Stimulated activated CD8-positive, alpha-beta memory T cell treated with anti-CD3 and anti-CD28 coated beads, Interleukin-15, amount 100 ng/mL, for 48 hours (primary cell): ENCODE measurements at places on chromosomes 6 and 20.

- no peak for DNase-seq
These were observed 92.1 kb downstream of the SYNJ2 start for GRCh38 chr6:158073776-158074175.

DNA sequence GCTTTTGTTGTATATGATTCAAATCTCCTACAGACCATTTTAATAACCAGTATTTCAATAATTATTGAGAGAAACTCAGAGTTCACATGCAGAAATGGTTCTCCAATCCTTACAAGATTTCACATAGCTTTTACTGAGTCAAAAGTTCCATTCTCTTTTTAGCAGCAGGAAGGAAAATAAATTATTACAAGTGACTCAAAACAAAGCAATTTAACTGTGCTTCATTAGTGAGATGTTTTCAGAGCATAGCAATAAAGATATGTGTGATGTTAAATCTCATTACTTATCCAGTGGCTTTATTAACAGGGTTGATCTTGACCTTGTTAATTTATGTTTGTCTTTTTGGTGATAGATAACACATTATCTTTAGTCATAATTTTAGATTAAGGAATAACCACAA is 22.0 kb downstream of the KIF13A start:
- DNase-seq: no peak

DNA sequence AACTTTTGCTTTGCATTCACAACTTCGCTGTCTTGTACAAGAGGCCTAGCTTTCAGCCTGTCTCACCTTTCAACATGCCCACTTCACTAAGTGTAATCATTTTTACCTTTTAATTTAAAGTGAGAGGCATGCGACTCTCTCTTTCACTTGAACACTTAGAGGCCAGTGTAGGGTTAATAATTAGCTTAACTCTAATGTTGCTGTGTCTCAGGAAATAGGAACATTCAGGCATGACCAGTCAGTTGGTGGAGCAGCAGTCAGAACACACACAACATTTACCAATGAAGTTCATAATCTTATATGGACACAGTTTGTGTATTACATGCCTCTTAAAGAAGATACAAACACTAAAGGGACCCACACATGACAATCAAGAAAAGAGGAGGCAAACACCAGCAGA is 47.6 kb downstream of the HTR1B start:
- no peak for DNase-seq

DNA sequence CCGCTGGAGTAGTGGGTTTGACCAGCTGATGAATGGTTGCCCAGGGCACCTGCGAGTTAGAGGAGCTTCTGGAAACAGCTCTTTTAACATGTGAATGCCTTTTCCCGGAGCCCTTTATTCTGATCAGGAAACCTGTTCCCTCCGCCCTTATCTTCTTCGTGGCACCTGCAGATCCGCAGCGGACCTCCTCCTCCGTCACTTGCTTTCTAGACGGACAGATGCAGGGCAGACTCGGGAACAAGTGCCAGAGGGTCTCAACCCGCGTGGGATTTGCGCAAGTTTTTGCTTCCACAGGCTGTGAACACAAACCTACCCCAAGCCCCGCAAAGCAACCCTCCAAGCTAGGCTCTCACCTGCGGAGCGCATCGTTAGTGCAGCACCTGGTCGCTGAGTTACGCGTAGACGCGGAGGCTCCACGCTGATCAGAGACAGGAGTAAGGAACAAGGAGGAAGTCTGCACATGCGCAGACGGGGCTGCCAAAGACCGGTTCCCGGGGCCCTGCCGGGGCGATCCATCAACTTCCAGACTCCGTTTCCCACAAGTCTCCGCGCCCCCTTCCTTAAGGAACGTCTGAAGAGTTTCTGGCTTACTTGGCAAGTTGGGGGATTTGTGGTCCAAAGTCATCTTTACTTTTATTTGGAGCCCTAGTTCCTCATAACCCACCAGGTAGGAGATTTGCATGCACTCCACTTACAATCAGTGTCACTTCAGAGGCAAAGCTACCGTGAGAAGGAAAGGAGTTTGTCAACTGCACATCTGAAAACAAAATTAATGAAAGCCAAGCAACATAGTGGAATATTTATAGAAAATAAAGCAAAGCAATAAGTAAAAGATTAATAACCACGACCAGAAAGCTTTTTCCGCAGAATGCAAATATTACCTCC is 52.7 kb upstream of the ELMO2 start:
- no peak for DNase-seq

- no peak for DNase-seq
These were observed 4.7 kb downstream of the ADA start for GRCh38 chr20:44646641-44647274.

GRCh38 chr6:112951829-112952228 is 604.7 kb downstream of the RFPL4B start:
- no peak for DNase-seq

DNA sequence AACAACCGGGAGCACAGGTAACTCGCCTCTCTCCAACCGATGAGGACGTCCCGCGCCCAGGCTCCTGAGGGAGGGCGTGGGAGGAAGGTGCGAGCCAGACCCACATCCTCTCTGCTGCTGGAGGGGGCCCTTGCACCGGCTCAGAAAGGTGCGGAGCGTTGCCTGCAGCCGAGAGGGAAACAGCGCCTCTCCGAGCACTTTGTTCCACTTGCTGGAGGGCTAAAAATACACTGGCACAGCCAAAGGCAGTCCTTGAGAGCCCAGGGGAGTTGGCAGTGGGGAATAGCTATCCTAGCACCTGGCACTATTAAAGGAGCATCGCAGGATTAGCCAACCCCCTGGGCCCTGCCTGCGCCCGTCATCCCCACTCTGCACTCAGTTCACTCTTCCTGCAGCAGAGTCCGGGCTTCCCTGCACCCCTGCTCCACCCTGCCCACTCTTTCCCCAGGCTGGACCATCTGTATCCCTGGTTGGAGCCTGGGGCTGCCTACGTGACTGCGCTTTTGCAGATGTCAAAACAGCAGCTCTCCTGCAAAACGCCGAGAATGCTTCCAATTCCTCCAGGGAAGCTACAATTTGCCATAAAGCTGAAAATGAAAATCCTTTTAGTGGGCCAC is 108.9 kb downstream of the SNX5 start:
- DNase-seq: peak; percentile 18

- DNase-seq: no peak
These were observed 16.9 kb upstream of the FOXC1 start for GRCh38 chr6:1592852-1593251.

- no peak for DNase-seq
These were observed 57.0 kb downstream of the SMPDL3A start for GRCh38 chr6:122845916-122846612.

GRCh38 chr6:120278689-120279396 is 929.3 kb upstream of the MAN1A1 start:
- no peak for DNase-seq

DNA sequence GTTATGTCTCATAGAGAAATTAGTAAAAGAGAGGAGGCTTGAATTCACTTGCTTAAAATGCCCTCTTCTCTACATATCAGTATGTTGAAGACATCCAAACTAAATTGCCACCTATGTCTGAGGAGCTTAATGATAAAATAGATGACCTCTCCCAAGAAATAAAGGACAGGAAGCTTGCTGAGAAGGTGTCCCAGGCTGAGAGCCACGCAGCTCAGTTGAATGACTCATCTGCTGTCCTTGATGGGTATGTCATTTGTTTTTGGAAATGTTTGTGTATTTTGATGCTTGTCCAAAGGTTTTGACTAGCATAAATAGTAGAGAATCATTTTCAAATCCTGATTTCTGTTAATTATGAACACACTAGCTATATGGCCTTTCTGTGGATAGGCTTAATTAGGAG is 307.7 kb downstream of the ARHGAP18 start:
- no peak for DNase-seq

- no peak for DNase-seq
These were observed 137.6 kb downstream of the PLCB4 start for GRCh38 chr20:9206486-9206885.

DNA sequence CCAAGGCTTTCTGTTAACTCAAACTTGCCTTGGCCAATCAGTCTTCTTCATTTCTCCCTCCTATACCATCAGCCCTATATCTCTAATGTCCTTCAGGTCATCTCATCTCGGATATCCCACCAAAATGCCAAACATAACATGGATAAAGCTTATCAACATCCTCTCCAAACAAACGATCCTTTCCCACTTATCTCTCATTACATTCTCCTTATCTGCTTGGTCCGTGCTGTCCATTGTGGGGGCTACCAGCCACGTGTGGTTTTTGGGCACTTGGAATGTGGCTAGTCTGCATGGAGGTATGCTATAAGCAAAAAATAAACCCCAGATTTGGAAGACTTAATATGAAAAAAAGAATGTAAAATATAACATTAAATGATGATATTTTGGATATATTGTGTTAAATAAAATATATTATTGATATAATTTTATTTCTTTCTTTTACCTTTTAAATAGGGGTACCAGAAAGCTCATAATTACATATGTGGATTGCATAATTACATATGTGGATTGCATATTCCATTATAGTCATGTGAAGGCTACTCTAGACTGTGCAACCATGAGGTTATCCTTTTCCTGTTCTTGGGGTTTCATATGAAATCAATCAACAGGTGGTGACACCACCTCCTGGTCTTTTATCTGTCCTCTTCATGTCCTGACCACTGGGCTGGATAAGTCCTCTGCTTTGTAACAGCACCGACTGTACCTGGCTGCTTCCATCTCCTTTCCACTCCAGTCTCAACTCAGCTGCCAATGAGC is 123.0 kb downstream of the CD83 start:
- no peak for DNase-seq

GRCh38 chr6:26205625-26206574 is 118.7 kb downstream of the HFE start:
- DNase-seq: no peak

DNA sequence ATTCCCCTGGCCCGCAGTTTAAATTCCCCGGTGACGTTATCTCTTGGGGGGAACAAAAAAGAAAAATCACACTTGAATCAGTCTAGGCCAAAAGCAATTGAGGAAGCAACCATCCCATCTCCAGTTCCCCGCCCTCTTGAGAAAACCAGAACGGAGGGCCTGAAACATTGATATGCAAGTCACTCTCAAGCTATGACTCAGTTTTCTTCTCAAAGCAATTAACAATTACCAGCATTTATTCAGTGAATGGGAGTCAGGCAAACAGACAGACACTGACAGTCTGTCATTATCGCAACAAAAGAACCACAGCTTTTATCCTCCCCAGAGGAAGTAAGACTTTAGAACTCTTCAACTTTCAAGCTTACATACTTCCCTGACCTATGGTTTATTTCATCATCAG is 100.9 kb downstream of the OPRM1 start:
- no peak for DNase-seq

DNA sequence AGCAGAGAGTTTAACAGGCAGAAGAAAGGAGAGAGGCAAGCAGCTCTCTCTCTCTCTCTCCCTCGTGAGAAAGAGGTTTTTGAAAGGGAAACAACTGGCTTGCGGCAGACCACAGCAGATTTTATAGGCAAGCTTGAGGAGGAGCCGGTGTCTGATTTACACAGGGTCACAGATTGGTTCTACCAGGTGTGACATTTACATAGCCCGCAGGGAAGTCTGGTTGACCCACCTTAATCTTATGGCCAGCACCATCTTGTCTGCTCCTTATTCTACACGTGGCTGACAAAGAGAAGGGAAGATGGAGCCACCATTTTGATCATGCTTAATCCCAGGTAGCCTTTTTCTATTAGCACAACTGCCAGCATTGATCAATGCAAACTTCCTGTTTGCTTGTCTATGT is 65.4 kb downstream of the OR2J2 start:
- DNase-seq: no peak

GRCh38 chr20:48169650-48170225 is 384.5 kb upstream of the SULF2 start:
- DNase-seq: no peak

DNA sequence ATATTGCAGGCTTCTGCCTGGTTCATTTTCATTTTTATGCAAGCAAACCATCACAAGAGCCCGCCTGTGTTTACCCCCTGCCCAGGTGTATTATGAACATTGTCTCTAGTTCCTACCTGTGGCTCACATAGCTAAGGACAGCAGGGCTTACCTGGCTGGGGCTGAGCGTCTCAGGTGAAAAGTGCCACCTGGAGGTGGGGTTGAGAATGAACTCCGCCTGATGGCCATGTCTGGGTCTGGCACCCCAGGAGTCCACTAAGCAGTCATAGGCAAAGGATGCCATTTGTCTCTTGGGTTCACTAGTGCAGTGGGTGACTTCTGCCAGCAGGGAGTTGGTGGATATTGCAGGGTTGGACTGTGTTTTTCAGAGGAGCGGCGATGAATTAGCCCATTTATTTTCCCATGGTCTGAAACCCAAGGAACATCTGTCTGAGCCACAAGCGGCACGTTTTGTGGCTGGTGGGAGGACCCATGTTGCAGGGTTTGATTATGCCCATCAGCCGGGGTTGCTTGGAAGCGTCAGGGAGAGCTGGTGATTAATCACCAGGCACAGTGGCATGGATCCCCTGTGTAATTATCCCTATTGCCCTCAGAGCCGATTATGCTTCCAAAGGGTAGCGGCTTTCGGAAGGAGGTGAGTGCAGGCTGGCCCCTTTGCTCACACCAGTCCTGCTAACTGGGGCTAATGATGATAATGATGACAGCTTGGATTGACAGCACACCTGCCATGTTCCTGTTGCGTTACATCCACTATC is 92.1 kb downstream of the CDH26 start:
- DNase-seq: no peak

GRCh38 chr6:46741482-46741881 is 5.3 kb upstream of the ANKRD66 start:
- DNase-seq: no peak

- no peak for DNase-seq
These were observed 17.4 kb downstream of the SCGN start for GRCh38 chr6:25669413-25669812.

DNA sequence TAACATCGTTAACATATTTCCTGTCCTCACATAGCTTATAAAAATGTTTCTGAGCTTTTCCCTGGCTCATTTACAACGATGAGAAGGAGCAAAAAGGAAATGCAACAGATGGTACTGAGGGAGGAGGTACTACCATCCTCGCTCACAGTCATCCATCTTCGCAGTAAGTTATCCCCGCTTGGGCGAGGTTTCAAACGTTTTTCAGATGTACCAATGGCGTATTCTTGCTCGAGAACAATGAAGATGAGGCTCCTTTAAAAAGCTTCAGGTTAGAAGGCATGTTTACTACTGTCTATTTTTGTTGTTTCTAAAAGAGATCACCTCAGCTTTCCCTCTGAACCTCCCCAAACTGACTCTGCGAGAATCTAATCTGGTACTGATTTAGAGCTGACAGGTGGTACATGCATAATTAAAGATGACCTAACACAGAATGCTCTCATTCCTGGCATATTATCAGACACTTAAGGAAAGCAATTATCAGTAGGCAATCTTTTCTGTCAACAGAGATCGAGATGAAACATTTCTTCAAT is 178.7 kb downstream of the GJA10 start:
- no peak for DNase-seq

GRCh38 chr6:73418081-73418741 is 23.6 kb downstream of the DDX43 start:
- DNase-seq: no peak

- DNase-seq: no peak
These were observed 41.9 kb upstream of the HBS1L start for GRCh38 chr6:135096403-135097130.

- no peak for DNase-seq
These were observed 6.5 kb downstream of the EFHC1 start for GRCh38 chr6:52426667-52427066.

GRCh38 chr6:1610497-1611321 is 994 bp downstream of the FOXC1 start:
- DNase-seq: no peak
